M059J (cell line): ENCODE measurements at places on chromosomes 4 and X.

DNA sequence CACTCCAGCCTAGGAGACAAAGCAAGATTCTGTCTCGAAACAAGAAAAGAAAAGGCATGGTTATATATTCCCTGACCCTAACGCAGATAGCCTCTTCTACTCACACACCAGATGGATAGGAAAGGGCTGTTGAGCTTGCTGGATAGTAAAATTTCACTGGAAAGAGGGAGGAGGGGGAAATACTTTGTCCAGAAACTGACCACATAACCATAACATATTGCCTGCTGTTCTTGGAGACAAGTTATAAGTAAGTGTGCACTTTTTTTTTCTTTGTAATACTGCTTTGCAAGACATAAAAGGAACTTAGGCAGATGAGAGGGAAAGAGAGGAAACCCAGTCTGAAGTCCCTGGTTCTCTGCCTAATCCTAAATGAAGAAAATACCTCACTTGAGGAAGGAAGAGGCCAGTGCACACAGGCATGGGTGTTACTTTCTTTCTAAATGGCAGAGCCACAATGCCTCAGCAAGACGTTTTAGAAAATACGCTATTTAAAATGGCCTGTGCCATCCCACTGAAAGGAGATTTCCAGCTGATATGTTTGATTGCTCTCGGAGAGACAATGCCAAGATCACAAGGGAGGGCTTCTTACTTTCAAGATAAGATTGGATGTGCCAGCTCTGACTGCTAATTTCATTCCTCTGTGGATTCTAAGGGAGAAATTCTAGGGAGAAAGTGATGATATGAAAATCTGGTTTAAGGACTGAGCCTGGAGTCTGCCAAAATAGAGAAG lies 140.6 kb downstream of the DCTD start:
- no peak for DNase-seq

GRCh38 chr4:66279084-66279483 lies 608.8 kb upstream of the EPHA5 start:
- DNase-seq: no peak

GRCh38 chrX:41604766-41605543 lies 83.8 kb upstream of the GPR34 start:
- DNase-seq: peak; percentile 68

DNA sequence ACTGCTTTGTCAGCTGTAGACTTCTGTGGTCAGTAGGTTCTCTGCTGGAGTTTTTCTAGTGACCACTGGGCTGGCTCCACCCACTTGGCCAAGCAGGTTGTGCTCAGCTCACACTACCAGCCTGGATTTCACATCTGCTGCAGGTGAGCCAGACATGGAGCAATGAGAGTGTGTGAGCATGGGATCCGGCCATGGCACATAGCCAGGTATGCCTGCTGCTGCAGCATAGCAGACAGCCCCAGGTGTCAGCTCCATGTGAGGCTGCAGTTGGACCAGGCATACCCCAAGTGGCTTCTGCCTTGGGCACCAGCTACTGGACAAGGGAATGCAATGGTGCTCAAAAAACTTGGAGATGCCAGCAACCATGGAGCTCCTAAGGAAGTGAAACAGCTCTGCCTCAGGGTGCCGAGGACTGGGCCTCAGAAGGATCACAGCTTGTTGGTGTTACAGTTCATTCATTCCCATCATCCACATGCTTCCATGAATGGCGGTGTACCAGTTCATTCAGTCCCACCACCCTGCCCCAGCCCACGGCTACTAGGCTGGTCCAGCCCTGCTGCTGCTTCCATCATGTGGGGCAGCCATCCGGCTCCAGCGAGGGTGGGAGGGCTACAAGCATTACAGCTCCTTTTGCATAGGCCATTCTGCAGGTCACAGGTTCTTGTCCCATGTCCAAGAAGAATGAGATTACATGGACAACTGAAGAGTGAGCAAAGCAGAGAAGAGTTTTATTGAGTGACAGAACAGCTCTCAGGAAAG lies 389.1 kb upstream of the PCDH7 start:
- DNase-seq: no peak

DNA sequence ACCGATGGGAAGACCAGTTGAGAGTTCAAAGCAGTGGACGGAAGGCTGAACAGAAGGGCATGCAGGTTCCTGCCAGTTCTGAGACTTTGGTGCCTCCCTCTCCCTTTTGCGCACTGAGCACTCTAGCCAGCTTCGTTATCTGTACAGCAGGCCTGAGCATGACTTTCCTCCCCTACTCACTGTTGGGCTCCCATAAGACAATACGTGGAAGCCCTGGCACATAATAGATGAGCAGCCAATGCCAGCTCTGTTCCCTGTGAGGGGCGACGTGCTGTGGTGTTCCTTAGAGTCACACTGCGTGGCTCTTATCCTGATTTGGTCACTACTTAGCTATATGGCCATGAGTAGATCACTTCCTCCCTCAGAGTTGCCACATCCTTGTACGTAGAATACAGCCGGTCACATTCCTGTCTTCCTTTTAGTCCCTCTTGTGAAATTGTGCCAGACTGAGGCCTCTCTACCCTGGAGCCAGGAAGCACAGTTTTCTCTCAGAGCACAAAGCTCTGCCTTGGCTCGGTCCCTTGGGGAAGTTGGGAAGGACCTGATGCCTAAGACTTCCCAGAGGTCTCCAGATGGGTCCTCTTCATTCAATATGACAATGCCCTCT lies 160.4 kb upstream of the MAMLD1 start:
- peak; percentile 37 for DNase-seq

GRCh38 chr4:148396986-148397673 lies 45.1 kb downstream of the NR3C2 start:
- no peak for DNase-seq

GRCh38 chr4:76426272-76426671 lies 5.3 kb upstream of the CCDC158 start:
- DNase-seq: peak; percentile 22

DNA sequence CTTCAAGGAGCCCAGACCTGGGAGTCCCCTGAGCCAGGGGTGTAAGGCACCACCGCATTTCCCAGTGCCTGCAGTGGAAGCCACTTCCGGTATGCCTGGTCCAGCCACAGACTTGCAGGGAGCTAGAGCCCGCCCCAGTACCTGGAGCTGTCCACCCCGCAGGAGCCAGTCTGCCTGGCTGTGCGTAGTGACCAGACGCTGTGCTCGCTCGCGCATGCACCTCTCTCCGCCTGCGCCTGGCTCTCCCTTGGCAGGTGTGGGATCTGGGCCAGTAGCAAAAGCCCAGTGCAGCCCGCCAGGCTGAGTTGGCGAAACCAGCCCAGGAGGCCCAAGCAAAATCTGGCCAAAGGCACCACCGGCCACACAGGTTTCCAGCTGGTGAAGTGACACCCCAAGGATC lies 973.7 kb upstream of the AGA start:
- DNase-seq: no peak

GRCh38 chr4:51870441-51871188 lies 27.7 kb downstream of the DCUN1D4 start:
- DNase-seq: no peak
